ENCODE measurements at places on chromosomes 6 and 20.

GRCh38 chr6:50102676-50103075 is 52.9 kb upstream of the DEFB112 start:
- DNase-seq = no peak

- DNase-seq = no peak
Observed at GRCh38 chr20:31678389-31679356, 41.0 kb downstream of the COX4I2 start.

DNA sequence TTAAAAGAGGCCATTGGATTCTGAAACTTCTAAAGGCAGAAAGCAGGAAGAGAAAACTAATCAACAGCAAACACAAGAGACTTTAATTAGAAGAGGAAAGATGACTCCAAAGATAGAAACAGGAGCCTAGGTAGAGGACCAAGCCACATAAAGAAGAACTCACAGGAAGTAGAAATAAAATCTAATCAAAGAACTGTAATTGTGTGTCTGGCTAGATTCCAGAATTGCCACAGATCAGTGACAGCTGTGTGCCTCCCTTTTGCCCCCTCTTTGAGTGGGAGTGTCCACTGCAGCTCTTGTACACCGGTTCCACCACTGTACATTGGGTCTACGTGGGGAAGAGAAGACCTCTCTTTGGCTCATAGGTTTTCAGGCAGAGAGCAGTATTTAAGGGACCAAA is 22.3 kb upstream of the THEMIS start:
- DNase-seq = no peak

GRCh38 chr6:163599684-163600083 is 185.2 kb downstream of the QKI start:
- no peak for DNase-seq

DNA sequence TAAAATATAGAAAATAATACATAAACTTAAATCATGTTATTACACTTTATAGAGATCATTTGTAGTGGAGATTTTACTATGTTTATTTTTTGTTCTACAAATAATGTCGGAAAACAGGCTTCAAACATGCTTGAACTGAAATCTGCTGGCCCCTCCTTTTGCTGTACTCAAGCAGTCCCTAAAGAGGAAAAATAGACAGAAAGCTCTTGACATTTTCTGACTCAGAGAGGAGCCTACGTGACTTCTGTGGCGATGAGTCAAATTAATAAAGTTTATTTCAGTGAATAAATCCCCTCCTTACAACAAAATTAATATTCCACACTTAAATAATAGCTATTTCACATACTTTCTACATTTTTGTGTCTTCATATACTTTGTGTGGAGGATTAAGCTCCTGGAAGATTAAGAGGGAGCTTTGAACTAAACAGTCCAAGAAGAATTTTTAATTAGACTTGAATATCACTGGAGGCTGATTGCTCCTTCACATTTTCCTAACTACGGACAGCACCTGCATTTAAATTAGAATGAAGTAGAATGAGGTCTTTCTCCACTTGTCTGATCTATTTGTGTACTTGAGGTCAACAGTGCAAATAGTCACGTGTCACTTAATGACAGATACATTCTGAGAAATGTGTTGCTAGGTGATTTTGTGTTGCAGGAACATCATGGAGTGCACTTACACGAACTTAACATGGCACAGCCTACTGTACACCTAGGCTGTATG is 1.7 kb upstream of the TREM1 start:
- DNase-seq = no peak

DNA sequence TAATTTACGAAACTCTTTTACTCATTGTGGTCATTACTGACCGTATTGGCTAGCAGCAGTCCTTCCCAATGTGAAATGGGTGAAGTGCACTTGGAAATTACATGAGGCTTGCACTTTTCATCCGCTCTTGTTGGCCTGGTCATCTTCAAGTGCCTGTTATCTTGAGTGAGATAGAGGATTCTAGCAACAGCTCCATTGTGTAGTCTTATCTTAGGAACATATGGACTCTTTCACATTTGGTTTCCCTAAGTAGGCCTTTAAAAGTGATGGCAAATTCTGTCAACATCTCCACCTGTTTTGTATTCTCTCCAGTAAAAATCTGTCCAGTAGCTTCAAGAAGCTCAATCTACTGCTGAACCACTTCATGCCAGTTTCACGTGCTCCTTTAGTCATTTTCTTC is 114.8 kb upstream of the MARCKS start:
- no peak for DNase-seq

DNA sequence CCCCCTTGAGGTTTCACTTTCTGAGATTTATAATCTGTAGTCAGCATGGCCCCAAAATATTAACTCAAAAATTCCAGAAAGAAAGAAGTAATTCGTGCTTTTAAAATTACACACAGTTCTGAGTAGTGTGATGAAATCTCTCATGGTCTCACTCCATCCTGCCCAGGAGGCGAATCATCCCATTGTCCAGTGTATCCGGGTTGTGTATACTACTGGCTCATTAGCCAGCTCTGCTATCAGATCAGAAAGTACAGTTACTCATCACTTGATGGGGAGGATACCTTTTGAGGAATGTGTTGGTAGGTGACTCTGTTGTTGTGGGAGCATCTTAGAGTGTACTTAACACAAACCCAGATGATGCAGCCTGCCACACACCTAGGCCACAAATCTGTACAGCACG is 65.2 kb downstream of the CDC5L start:
- DNase-seq = peak; percentile 53

DNA sequence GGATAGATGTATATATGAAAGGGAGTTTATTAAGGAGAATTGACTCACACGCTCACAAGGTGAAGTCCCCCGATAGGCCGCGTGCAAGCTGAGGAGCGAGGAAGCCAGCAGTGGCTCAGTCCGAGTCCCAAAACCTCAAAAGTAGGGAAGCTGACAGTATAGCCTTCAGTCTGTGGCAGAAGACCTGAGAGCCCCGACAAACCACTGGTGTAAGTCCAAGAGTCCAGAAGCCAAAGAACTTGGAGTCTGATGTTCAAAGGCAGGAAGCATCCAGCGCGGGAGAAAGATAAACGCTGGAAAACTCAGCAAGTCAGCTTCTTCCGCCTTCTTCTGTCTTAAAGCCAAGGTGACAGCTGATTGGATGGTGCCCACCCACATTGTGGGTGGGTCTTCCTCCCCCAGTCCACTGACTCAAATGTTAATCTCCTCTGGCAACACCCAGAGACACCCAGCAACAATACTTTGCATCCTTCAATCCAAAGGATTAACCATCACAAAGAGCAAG is 102.6 kb upstream of the GJE1 start:
- no peak for DNase-seq

GRCh38 chr6:128403618-128404444 is 116.6 kb downstream of the PTPRK start:
- no peak for DNase-seq

DNA sequence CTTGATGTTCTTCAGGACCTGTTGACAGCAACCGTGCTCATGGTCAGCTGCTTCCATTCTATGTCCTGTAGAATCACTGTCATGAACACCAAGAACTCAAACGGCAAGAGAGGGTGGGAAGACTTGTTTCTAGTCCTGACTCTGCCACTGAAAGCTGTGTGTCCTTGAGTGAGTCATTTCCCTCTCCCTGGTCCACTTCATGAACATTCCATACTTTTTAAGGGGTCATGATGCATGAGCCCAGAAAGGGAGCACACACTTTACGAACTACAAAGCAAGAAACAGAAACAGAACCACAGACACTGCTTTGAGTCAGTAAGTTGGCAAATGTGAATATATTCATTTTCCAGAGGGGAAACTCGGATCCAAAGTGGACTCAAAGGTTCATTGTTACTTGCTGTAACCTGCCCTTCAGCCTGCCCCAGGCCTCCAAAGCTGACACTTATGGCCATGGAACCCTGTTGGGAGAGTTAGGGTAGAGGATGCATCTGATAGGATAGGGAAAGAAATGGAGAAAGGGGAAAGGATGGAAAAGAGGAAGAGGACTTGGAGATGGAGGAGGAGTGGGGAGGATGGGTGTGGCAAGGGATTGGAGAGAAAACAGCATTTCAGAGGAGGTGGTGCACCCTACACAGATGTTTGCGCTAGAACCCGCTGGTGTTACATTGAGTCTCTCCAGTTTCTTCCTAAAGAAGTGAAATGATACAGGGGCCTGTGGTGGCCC is 129.8 kb downstream of the FOXO3 start:
- DNase-seq = no peak

GRCh38 chr6:94300424-94301144 is 881.2 kb upstream of the EPHA7 start:
- no peak for DNase-seq

DNA sequence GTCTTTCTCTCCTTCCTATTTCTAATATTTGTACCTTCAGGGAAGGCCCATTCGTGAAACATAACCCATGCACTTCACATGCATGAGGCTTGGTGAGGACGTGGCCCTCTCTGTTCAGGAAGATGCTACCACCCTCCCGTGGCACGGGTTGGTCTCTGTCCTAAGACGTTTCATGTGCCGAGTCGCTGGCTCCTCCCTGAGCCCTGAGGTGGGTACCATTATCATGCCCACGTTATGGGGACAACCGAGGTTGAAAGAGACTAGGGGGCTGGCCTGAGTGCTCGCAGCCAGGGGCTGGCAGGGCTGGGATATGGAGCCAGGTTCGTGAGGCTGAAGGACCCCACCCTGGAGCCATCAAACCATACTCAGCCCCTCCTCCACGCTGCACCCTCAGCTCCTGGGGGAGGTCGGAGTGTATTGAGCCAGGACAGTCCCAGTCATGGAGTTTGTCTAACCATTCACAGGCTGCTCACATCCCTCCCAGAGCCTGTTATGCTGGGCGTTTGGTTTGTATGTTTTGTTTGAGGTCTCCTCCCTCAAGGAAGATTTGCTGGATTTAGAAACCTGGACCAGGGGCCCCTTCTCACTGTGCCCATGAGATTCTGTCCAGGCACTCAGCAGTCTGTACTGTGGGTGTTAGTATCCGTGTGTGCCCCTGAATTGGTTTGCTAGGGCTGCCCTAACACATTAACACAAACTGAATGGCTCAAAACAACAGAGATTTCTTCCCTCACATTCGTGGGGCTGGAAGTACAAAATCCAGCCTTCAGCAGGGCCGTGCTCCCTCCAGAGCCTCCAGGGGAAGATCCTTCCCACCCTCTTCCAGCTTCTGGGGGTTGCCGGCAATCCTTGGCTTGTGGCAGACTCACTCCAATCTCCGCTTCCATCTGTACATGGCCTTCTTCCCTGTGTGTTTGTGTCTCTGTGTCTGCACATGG is 88.3 kb downstream of the ANKRD60 start:
- no peak for DNase-seq

DNA sequence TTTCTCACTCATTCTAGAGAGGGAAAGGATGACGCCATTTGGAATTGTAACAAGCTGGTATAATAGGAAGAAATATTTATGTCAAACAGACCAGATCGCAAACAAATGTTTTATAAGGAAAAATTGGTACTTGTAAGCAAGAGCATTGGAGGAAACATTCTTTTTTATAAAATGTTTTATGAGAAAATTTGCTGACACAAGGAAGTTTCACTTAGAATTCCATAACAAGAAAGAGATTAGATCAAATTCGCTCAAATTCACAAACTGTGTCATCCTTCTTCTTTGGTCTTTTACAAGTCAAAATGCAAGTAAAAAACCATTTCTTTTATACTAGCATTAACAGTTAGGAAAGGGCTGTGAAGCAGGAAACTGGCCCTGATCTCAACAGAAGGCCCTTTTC is 179.9 kb downstream of the TRDN start:
- no peak for DNase-seq

GRCh38 chr6:80249897-80250296 is 143.4 kb downstream of the BCKDHB start:
- DNase-seq = no peak

- no peak for DNase-seq
Observed at GRCh38 chr6:158706369-158706982, 56.6 kb downstream of the SYTL3 start.

- no peak for DNase-seq
Observed at GRCh38 chr6:149213829-149214228, 103.7 kb upstream of the TAB2 start.

DNA sequence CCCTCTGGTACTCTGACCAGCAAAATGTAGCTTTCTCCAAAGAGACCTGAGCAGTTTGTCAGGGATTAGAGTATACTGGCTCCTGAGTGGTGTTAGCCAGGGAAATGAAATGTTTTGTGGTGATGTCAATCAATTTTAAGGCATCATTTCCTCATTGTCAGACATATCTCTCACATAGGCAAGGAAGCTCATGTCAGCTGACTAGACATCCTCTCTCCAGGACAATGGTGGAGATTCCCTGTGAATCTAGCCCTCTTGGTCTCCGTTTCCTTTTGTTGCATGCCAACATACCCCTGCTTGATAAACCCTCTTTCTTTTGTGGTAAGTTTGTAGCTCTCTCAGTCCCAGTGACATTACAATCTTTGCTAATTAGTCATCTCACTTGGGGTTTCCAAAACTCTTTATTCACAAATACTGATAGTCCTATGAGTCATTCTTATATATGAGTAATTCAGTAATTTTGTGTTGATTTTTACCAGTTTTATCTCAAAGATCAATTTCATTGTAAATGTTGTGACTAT is 135.6 kb upstream of the PTPRK start:
- peak; percentile 77 for DNase-seq

GRCh38 chr6:169702840-169703246 is 917 bp downstream of the C6orf120 start:
- DNase-seq = no peak

GRCh38 chr6:169169375-169169774 is 84.3 kb downstream of the THBS2 start:
- no peak for DNase-seq

- no peak for DNase-seq
Observed at GRCh38 chr6:48542191-48542590, 431.2 kb upstream of the PTCHD4 start.

DNA sequence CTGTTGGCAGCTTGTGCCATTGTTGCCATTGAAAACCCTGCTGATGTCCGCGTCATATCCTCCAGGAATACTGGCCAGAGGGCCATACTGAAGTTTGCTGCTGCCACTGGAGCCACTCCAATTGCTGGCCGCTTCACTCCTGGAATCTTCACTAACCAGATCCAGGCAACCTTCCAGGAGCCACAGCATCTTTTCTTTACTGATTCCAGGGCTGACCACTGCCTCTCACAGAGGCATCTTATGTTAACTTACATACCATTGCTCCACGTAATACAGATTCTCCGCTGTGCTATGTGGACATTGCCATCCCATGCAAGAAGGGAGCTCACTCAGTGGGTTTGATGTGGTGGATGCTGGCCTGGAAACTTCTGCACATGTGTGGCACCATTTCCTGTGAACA is 221.8 kb upstream of the FAM83B start:
- DNase-seq = no peak
